ENCODE measurements at places on chromosomes 16 and 17. TPM values are rescaled to one million over a fixed set of nuclear protein-coding genes. Genes with fewer than 3 reads are reported as not detected.
A peak's percentile ranks its signal among the peaks of the same experiment; 100 is the strongest.

The THOC6 gene
- total RNA-seq, result 27.4 TPM

GRCh38 chr17:59160157-59161025 is 4.8 kb downstream of the PRR11 start:
- H3K36me3 ChIP-seq, result peaks cover 55% of the 10 kb centered on the region
- peak overlapping the region; percentile 3 for H3K4me3 ChIP-seq

- no peak overlapping the region for H3K4me3 ChIP-seq
- no peaks in the 10 kb centered on the region for H3K36me3 ChIP-seq
- H3K27ac ChIP-seq, result no peak overlapping the region
- no peak for DNase-seq
Observed at GRCh38 chr16:4175849-4176248, 59.6 kb upstream of the ADCY9 start.

DNA sequence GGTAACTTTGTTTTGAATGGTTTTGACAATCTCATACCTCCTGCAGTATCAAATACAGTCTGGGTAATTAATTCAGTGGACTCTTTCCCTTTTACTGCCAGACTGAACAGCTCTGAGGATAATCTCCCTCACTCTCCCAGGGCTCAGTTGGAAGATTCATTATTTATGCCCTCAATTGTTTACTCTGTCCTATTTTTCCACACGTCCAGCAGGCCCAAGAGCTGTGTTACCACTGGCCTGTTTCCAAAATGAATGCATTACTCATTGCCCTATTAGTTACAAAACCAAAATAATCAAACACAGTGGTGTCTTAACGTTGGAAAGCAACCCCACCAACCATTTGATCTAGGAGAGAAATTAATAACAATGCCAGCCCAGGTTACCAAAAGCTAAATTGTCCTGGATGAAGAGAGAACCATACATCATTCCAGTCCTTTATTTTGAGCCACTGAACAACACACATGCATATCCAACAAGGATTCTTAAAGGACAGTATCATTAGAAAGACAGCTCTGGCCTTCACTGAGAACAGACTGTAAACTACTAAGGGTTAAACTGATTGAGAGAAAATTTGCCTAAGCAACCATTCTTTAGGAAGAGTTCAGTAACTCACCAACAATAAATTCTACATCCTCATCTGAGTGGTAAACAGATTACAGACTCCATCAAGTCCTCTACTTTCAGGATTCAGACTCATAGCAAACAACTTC is 34.5 kb downstream of the FAM222B start:
- H3K4me3 ChIP-seq, result no peak overlapping the region
- H3K36me3 ChIP-seq, result peaks cover 17% of the 10 kb centered on the region
- no peaks in the 10 kb centered on the region for H3K27me3 ChIP-seq
- peak overlapping the region; percentile 88 for H3K27ac ChIP-seq

GRCh38 chr17:17041571-17042383 is 480 bp upstream of the MPRIP start:
- peak; percentile 98 for DNase-seq
- peak overlapping the region; percentile 81 for H3K4me3 ChIP-seq
- H3K27me3 ChIP-seq, result no peaks in the 10 kb centered on the region
- peak overlapping the region; percentile 46 for H3K27ac ChIP-seq

DNA sequence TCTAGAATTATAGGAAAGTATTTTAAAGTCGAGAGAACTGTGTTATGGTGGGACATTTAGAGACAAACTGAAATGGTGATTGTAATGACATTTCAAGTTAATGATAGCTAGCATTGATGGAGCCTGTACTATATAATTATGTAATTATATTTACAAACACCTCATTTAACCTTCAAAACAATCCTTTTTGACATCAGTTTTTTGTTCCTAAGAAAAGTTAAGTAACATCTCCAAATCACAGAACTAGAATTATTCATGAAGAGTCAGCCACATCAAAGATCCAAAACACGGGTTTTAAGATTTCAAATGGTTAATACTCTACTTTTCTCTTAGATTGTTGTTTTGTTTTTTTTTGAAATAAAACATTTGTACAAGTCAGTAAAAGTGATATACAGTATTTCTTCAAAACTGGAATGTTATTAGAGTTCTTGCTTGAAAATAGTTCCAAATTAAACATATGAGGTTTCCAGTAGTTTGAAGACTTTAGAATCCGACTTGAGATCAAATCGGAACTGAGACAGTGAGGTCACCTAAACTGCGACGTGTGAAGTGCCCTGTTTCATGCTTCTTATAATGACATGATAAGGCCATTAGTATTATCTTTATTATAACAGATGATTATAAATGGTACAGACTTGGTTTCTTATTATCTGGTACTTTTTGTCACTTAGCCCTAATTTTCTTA is 264.9 kb upstream of the TBX2 start:
- no peak overlapping the region for H3K4me3 ChIP-seq
- H3K27me3 ChIP-seq, result no peaks in the 10 kb centered on the region
- no peak overlapping the region for H3K27ac ChIP-seq
- H3K4me1 ChIP-seq, result peaks cover 24% of the 10 kb centered on the region
- no peak for DNase-seq

Measured in SJSA1 (cell line).